ENCODE measurements at places on chromosomes 2 and 18.
A peak's percentile ranks its signal among the peaks of the same experiment; 100 is the strongest.

- no peak for DNase-seq
Observed at GRCh38 chr2:239182981-239183791, 217.6 kb downstream of the HDAC4 start.

- DNase-seq: no peak
Observed at GRCh38 chr2:154161286-154161685, 289.6 kb downstream of the GALNT13 start.

DNA sequence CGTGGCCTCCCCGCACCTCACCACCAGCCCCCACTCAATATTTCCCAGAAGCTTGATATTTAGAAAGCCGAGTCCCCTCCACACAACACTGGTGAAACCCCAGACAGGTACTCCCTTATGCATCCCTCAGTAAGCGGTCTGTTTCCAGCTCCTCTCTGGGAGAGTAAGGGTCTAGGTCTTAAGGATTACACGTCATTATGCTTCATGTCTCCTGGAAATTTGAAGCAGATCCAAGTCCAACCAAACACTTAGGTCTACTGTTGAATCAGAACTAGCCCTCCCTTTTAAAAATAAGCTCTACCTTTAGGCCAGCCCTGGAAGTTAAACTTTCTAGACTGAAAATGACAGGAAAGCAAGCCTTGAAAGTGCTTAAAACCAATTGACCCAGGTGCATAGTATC is 1.5 kb upstream of the OST4 start:
- no peak for DNase-seq

DNA sequence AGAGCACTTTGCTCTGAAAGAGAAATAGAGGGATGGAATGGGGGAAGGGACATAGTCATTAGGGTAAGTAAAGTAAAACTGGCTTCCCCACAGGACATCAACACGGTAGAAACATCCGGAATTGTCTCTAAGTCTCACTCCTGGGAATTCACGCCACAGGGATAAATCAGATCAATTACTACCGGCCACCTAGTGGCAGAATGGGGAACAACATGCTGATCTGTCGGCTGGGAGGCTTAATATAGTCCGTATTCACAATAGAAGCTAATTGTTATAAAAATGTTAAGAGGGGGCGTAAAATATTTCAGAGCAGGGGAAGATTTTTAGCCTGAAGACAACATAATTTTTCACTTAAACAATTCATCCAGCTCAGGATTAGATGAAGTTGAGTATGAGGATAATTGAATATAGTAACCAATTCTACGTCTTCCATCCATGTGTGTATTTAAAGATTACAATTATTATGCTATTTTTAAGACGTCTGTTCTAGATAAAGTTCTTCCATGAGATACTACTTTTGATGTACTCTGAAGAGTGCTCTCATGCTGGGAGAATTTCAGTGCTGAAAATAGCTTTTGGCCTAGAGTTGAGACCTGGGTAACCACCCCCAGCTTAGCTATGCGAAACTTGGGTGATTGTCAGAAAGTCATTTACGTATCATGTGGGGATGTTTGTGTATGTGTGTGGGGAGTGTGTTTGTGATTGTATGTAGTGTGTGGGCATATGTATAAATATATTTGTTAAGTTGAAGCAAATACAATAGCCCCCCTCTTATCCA is 65.7 kb downstream of the LRRTM1 start:
- DNase-seq: peak; percentile 26

DNA sequence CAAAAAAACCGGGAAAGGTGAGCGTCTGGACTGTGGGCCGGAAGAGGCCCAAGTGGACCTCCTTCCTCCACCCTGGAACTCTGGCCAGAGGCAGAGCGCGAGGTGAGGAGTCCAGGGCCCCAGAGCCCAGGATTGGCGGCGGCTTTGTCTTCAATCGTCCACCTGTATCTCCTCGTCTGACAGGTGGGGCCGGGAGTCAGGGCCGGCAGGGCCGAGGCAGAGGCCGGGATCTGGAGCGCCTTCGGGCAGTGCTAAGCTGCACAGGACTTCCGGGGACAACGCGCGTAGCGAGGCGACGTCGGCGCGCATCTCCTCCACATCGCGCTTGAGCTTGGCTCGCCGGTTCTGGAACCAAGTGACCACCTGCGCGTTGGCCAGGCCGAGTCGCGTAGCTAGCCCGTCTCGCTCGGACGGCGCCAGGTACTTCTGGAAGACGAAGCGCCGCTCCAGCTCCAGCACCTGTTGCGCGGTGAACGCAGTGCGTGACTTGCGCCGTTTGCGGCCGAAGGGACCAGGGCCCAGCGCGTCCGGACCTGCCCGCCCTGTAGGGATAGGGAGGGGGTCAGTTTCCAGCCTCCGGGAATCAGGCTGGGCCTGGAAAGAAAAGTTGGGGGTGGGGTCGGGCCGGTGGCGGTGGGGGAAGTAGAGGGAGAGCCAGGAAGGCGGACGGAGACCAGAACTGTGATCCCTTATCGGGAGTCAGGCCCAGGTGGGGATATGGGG is 1.5 kb downstream of the LBX2 start:
- DNase-seq: peak; percentile 63

DNA sequence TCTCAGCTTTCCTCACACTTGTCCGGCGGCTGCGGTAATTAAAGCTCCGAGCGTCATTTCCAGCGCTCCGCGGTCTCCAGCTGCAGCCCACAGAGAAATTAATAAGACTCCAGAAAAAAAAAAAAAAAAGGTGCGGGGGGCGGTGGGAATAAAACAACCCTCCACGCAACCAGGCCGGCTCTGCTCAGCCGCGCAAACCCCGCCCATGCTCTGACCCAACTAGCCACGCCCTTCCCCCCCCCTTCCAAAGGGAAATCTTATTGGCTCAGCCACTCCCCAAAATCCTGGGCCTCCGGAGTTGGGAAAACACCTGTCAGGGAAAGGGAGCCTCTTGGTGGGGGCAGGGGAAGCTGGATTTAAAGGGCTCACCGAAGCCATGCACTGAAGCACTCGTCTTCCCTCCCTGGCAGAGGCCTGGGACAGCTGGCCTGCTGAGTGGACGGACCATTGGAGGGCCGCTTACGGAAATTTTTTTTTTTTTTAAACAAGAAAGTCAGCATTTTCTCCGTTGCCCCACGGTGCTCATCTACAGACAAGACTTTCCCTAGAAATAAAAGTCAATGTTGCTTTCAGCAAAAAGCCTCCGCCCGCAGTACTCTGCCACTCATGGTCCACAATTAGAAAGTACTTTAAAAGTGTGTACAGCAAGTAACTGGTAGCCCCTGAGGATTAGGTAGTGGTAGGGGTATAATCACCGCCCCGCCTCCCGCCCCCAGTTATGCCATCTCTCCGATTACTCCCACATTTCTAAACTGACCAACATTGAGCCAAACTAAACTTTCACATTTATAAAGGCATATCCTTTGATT is 674 bp upstream of the ERBB4 start:
- DNase-seq: no peak

DNA sequence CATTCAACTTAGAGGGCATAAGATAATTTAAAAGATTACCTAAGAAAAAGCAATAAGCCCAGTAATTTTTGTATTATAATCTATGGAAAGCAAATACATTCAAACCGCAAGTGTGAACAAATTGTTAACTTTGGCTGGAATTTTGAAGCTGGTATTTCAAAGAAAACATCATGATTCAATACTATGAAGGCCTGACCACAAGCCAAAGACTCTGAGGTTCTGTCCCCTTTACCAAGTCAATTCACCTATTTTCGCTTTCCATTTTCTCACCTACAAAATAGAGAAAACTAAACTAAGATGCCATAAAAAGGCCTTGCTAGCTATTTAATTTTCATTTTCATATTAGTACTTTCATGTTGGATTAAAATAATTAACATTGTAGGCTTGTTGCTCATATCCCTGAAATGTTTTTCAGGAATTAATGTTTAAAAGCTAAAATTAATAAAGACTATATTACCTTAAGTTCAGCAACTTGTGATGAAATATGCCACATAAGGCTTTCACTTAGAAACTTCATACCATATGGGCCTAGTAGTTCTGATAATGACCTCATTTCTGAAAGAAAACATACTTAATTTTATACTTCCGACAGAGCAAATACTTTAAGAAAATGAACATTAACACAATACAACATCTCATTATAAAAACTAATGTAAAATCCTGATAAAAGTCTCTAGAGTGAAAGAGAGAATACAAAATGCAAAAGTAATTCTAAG is 85.7 kb upstream of the FRZB start:
- DNase-seq: no peak

- DNase-seq: no peak
Observed at GRCh38 chr2:67997903-67998302, 64.9 kb downstream of the C1D start.

DNA sequence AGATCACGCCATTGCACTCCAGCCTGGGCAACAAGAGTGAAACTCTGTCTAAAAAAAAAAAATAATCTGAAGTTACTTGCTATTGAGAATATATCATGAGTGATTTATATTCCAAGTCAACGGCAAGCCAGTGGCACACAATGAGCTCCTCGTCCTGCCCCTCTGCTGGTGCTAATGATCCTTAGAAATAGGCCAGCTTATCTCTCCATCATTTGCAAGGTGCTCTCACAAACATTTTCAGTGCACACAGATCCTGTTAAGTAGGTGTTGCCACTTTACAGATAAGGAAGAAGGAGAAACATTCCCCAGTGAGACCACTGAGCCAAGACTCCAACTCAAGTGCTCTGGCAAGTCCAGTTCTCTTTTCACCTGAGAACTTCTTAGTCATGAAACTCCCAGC is 91.3 kb upstream of the GPR45 start:
- DNase-seq: no peak

GRCh38 chr2:73987109-73987947 is 2.6 kb downstream of the TET3 start:
- DNase-seq: peak; percentile 67

- DNase-seq: no peak
Observed at GRCh38 chr18:49752095-49752457, 61.3 kb downstream of the ACAA2 start.

DNA sequence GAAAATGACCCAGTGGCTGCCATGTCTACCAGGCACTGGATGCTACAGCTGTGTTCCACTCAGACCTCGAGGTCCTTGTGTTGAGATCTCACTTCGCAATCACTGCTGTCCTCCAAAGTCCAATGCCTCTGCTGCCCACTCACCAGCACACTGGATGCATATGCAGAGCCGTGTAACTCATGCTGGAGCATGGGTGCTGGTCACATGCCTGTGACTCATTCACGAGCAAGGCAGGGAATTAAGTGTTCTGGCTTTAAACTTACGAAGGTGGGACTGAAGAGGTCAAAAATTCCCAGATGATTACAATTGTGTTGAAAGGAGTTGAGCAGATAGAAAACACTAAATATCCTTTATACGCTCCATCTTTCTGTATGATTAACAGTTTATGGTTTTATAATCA is 417.5 kb downstream of the NUP35 start:
- DNase-seq: no peak

DNA sequence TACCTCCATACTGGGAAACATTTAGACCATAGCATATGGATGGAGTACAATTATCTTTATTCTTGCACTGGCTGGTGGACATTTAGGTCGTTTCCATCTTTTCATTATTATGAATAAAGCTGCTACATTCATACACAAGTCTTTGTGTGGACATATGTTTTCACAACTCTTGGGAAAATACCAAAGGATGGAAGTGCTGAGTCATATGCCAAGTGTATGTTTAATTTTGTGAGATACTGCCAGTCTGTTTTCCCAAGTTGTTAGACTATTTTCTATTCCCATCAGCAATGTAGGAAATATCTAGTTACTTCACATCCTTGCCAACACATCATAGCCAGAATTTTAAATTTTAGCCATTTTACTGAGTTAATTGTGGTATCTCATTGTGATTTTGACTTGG is 91.5 kb downstream of the GALNT13 start:
- DNase-seq: no peak

DNA sequence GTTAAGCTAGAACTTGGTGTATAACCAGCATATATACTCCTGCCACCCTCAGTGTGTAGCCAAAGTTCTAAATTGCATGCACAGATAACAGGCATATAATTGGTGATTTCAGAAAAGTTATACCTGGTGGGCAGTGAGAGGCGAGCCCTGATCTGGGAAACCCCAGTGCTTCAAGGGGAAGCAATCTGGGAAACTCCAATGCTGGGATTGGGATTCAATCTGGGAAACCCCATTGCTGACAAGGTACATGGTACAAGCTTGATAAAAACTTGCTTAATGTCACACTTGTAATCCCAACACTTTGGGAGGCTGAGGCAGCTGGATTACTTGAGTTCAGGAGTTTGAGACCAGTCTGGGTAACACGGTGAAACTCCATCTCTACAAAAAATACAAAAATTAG is 147.6 kb downstream of the NEDD4L start:
- no peak for DNase-seq

GRCh38 chr18:27649621-27650020 is 464.5 kb upstream of the CHST9 start:
- no peak for DNase-seq

GRCh38 chr2:119715409-119716283 is 36.6 kb downstream of the TMEM177 start:
- no peak for DNase-seq

DNA sequence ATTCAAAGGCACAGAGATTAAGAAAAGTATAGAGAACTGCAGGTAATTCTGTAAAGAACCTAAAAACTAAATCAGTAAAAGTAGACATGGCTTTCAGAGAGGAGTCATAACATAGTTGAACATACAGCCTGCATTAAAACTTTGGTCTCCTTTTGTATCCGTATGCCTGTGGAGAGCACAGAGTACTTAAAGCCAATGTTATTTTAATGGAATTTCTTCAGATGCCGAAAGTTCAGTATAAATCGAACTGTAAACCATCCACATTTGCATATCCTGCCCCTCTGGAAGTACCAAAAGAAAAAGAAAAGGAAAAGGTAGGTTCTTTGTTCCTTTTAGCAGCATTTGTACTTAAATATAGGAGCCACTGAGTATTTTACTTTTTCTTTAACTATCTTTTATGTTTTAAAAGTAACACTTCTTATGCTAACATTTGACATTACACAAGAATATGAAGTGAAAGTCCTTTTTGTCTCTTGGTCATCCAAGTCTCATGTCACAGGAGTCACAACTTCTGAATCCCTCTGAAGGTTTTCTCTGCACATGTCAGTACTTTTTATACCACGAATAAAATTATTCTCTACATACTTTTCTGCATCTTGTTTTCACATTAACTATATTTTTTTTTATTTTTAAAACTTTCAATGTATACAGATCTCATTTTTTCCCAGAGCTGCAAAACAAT is 34.9 kb upstream of the ARMC9 start:
- no peak for DNase-seq

GRCh38 chr2:214096208-214096715 is 314.6 kb upstream of the VWC2L start:
- DNase-seq: no peak

DNA sequence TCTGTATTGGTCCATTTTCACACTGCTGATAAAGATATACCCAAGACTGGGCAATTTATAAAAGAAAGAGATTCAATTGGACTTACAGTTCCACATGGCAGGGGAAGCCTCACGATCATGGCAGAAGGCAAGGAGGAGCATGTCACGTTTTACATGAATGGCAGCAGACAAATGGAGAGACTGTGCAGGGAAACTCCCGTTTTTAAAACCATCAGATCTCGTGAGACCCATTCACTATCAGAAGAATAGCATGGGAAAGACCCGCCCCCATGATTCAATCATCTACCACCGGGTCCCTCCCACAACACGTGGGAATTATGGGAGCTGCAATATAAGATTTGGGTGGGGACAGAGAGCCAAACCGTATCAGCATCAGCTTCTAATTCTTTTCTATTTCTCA is 217.0 kb downstream of the ANAPC1 start:
- no peak for DNase-seq

GRCh38 chr18:12928206-12928605 is 19.6 kb upstream of the SEH1L start:
- DNase-seq: no peak

- no peak for DNase-seq
Observed at GRCh38 chr2:20588918-20589871, 61.7 kb downstream of the HS1BP3 start.

GRCh38 chr2:206540757-206541156 is 97.4 kb downstream of the ADAM23 start:
- DNase-seq: no peak

All from activated T-cell treated with anti-CD3 and anti-CD28 coated beads, Interleukin-2, amount 50 U/mL, for 48 hours (primary cell).